ENCODE measurements at places on chromosomes 2 and 18.

DNA sequence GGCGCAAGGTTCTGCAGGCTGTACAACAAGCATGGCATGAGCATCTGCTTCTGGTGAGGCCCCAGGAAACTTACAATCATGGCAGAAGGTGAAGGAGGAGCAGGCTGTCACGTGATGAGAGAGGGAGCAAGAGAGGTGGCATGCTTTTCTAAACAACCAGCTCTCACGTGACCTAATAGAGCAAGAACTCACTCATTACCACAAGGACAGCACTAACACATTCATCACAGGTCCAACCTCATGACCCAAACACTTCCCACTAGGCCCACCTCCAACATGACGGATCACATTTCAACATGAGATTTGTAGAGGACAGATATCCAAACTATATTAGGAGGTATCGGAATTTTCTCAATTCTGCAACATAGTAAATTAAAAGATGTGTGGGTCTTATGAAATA, 108.8 kb upstream of the DLX2 start:
- DNase-seq = no peak

- DNase-seq = peak; percentile 57
Observed at GRCh38 chr2:15142069-15142689, 419.0 kb downstream of the NBAS start.

GRCh38 chr18:12373771-12374116, 3.3 kb downstream of the AFG3L2 start:
- no peak for DNase-seq

- DNase-seq = no peak
Observed at GRCh38 chr18:36759167-36759776, 69.5 kb downstream of the TPGS2 start.

DNA sequence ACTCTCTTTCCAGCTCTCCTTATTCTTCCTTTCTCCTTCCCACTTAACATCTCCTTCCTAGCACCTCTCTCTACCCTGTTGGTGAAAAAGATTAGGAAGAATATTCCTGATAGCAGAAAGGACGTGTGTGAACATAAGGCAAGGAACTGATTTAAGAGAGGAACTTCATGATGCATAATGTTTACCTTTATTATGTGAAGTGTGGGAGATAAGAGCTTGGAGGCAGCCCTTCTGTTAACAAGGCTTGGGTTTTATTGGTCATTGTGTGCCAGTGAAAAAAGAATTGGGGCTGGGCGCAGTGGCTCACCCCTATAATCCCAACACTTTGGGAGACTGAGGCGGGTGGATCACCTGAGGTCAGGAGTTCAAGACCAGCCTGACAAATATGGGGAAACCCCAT, 34.4 kb downstream of the KCNJ13 start:
- DNase-seq = no peak

Data from T-helper 22 cell (primary cell).